ENCODE measurements at places on chromosomes 2 and 18. TPM values are rescaled to one million over a fixed set of nuclear protein-coding genes. Genes with fewer than 3 reads are reported as not detected.

Gene RAB17
- 41.8 TPM for total RNA-seq

Gene RNF152
- total RNA-seq: 0.47 TPM

Gene MC5R
- total RNA-seq: not detected

Gene ANKAR
- total RNA-seq: 0.84 TPM

Gene SLC11A1
- 0.42 TPM for total RNA-seq

Gene SLC66A3
- total RNA-seq: 15.9 TPM

Gene ALLC
- total RNA-seq: not detected

DNA sequence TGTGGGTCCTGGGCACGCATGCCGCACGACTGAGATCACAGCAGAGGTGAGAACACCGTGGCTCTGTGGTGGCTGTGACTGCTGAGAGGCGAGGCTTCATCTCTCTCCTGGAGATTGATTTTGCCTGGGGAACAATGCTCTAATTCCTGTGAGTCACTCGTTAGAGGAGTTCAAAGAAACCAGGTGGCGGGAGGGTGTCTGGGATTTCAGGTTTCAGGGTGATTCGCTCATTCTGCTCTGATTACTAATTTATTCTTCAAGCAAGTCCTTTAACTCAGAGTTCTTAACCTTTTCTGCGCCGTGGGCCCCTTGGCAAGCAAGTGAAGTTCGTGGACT is 56.3 kb downstream of the GLI2 start:
- peak; percentile 66 for DNase-seq

GRCh38 chr2:238925816-238926521 is 78.1 kb downstream of the TWIST2 start:
- DNase-seq: no peak

- DNase-seq: no peak
Measured at GRCh38 chr2:201807452-201807999, 1.2 kb downstream of the CDK15 start.

DNA sequence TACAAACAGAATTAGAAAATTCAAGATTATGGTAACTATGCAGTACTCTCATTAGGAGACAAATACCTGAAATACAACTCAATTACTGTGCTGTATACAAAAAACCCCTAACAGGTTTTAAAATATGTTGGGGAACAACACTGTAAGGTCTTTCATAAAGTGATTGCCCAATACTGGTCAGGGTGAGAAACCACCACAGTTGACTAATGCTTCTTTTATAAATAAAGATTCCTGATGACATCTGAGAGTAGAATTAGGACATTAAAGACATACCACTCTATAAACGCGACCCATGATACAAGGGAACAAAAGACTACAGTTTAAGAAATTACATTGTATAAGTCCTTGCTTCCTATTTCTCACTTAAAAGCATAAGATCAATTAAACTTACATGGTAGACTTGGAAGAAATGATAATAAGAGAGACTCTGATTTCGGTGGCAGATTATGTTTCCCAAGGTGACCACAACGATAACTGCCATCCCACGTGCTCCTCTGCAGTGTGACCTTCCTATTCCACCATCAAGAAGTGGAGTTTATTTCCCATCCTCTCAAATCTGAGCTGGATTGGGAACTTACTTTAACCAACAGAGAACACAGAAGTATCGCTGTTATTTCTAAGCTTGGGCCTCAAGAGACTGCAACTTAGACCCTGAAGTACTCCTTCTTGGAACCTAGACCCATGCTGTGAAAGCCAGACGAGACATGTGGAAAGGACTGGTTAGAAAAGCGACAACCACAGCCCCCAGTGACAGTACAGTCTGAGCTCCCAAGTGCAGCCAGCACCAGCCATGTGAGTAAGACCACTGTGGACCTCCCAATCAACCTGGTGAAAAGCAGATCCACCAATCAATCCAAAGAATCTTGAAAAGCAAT is 52.3 kb downstream of the ZNF521 start:
- no peak for DNase-seq

DNA sequence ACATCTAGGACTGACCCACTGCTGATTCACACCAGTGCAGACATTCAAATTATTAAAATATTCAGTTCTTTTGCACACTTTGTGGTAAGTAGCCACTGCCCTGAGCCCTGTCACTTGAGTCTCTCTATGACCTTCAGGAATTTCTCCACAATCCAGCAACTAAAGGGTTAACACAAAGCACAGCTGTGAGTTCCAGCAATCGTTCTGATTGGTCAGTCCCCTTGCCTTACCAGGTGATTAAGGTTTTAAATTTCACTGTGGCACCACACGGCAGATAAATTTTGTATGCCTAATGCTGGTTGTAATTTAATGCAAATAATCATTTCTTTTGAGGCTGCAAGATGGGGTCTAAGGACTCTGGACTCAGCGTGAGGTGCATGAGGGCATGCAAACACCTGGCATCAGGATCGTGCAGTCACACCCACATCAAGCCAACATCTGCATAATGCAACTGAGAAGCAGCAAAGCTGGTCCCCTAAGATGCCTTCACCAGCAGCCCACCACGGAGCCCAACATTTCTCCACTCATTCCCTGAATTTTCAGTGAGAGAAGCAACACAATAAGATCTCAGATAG is 36.6 kb downstream of the SLC14A1 start:
- no peak for DNase-seq

GRCh38 chr2:20120569-20121416 is 69.4 kb upstream of the LAPTM4A start:
- DNase-seq: no peak

DNA sequence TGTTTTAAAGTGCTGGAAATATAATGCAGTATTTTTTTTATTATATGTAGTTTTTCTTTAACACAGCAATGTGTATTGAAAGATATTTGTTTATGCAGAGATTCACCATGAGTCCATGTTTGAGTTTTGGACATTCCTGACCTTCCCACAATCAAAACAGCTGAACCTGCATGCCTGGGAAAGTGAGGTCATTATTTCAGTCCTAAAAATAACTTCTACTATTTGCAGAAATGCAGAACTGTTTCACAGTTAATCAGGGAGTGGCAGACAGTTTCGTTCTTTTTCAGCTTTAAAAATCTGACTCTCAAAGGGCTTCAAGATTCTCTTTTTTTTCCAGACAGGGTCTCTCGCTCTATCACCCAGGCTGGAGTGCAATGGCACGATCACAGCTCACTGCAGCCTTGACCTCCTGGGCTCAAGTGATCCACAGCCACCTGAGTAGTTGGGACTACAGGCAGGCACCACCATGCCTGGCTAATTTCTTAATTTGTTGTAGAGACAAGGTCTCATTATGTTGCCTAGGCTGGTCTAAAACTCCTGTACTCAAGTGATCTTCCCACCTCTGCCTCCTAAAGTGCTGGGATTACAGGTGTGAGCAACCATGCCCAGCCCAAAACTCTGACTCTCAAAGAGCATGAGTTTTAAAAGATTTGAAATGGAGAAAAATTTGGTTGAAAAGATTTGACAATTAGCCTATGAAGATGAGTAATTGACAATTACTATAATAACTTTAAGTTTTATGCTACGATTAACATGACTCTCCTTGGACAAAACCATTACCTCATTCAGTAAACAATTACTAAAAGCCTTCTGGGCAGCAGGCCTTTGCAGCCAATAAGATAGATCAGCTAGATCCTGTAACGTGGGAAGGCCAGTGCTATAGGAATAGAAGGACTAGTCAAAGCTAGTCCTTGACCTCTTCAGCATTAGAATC is 5.0 kb upstream of the MYL12B start:
- DNase-seq: no peak

- DNase-seq: peak; percentile 97
Measured at GRCh38 chr18:9827793-9828505, 57.8 kb upstream of the TXNDC2 start.

DNA sequence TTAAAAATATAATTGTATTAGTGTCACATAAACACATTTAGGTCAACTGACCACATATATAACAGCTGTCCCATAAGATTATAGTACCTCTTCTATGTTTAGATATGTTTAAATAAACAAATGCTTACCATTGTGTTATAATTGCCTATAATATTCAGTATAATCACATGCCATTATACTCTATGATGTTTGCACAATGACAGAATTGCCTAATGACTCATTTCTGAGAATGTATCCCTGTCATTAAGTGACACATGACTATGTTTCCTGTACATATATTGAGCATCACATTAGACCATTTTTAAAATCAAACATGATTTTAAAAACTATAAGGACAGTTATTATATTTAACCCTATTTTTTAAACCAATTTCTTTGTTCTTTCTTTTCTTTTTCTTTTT is 89.8 kb downstream of the HS6ST1 start:
- no peak for DNase-seq

DNA sequence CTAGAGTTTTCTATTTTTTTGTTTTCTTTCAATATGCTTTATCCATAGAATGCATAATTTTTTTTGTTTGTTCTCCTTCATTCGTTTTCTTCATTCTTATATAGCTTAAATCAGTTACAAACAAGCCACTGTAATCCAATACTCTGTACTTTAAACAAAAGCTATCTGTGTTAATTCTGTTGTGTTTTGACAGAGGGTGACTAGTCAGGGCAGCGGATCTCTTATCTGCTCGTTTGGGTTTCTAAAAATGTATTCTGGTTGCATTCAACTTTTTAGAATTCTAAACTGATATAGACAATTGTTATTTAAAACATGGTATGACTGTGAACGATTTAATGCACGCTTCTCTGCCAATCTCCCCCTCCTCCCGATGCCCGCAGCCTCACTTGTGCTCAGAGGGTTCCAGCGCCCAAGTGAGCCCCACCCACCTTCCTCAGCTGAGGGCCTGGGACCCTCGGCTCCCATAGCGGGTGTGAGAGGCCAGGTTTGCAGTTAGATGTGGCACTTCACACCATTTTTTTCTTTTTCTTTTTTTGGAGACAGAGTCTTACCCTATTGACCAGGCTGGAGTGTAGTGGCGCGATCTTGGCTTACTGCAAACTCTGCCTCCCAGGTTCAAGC is 44.1 kb downstream of the NCK2 start:
- no peak for DNase-seq

DNA sequence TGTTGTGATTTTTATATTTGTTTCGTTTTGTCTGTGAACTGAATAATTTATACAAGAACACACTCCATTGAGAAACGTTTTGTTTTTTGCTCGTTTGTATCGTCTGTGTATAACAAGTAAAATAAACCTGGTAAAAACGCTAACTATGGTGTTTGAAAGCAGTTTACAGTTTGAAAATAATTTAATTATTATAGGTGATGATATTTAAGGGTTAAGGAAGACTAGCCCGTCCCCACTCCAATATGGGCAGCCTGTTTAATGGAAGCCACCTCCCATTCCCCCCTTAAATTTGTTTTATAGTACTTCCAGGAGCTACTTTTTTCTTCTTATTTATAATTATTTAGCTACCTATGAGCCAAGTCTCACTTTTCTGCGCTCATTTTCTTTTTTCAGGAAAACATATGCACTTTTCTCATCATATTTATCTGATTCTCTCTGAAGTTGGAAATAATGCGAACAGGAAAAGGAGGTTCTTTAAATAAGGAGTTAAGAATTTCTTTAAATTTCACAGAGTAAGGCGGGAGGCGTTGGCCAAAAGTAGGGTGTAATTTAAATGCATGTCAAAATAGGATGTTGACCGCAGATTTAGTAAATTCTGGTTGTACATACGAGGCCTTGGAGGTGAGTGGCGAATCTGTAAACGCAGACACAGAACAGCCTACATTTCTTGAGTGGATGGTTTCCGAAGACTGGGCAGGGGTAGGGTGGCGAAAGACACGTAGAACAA is 9.8 kb downstream of the TBR1 start:
- DNase-seq: no peak

DNA sequence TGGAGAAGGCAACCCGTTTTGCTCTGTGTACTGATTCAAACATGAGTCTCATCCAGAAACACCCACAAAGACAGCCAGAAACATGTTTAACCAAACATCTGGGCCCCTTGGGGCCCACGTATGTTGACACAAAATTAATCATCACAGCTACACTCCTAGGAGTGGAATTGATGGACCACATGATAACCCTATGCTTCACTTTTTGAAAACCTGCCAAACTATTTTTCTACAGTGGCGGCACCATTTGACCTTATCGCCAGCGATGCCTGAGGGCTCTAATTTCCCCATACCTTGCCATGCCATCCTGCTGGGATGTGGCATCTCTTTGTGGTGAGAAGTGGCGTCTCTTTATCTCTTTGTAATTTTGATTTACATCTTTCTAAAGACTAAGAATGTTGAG is 38.5 kb downstream of the PSMG2 start:
- no peak for DNase-seq

DNA sequence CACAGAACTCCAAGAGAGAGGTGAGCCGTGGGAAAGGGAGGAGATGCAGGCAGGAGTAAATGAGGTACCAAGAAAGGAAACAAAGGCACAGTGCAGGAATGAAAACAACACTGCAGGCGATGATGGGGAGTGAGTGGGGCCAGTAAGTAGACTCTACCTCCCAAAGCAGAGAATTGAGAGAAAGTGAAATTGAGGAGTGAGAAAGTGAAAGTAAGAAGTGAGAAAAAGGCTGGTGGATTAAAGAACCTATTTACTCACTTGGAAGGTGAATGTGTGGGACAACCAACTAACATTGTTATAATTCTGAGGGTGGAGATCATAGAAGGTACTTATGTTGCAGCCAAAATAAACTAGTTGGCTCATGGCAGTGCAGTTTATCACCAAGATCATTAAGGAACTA is 193.1 kb upstream of the TMEM200C start:
- DNase-seq: no peak

DNA sequence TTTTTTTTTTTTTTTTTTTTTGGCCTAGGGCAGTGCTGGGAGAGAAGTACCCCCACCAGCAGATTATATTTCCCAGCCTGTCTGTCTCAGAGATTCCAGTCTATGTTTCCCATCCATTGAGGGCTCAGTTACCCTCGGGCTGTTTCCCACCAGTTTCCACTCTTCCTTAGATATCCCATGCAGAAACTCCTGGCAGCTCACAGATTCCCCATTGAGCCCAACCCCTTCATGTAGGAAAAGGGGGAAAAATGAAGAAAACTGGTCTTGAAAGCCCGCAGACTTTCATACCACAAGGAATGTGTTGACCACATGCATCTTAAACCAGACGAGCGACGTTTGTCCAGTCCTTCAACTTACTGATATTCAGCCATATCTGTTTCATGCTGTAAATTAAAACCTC is 15.2 kb downstream of the ASXL3 start:
- DNase-seq: no peak

DNA sequence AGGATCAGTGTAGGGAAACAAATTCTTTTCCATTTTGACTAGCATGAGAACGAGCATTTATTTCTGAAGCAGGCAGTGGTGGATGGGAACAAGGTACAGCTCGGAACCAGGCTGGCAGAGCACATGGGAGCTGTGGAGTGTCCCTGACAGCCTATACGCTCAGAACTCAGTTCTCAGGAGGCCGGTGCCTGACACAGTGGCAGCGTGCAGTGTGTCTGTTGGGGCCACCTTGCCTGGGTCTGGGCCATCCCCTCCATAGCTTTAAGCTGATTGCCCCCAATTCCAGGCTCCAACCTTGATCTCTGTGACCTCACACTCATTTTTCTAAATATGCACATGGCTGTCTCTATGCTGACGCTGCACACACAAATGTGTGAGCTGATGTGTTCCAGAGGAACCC is 54.5 kb upstream of the ATG16L1 start:
- no peak for DNase-seq

- no peak for DNase-seq
Measured at GRCh38 chr2:71919708-71920107, 228.0 kb downstream of the CYP26B1 start.

- no peak for DNase-seq
Measured at GRCh38 chr2:273333-273732, 8.6 kb downstream of the ACP1 start.

Data from HCT116 (cell line).